Transverse colon (tissue), 4 donors: ENCODE measurements at places on chromosomes 6 and 20. TPM values are rescaled to one million over a fixed set of nuclear protein-coding genes. Genes with fewer than 3 reads are reported as not detected.

The ENPP5 gene
- 5.5 TPM for total RNA-seq

The L3MBTL3 gene
- total RNA-seq, result 57.6 TPM

GRCh38 chr6:126143761-126144251 is 157.5 kb downstream of the TRMT11 start:
- H3K27me3 ChIP-seq, result no peaks in the 10 kb centered on the region
- H3K4me1 ChIP-seq, result no peaks in the 10 kb centered on the region
- no peaks in the 10 kb centered on the region for H3K36me3 ChIP-seq
- H3K27ac ChIP-seq, result no peak overlapping the region

DNA sequence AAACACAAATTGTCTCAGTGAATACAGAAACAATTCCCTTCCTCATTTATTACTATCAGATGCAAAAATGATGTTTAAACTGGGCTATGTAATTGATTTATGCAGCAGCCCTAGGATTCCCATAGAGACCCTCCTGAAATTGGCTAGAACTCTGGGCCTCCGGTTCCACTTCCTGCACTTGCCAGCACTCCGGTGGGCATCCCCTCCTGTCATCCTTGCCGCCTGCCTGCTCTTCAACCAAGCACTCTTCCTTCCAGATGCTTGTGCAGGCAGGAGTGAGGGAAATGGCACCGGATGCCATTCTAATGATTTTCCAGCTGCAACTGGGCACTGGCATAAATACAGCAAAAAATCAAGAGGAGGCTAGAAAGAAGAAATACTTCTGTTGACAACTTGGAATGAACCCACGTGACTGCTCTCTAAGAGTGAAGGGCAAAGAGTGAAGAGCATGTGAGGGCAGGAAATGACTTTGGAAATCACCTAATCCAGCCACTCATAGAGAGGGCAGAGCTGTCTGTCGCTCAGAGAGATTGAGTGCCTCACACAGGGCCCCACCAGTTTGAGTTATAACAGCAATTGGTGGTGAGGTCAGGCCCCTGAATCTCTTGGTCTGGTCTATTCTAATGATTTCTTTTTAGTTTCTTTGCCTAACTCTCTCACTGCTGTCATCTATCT is 3.7 kb upstream of the NEDD9 start:
- no peaks in the 10 kb centered on the region for H3K27me3 ChIP-seq
- DNase-seq, result no peak
- no peak overlapping the region for H3K27ac ChIP-seq
- H3K4me1 ChIP-seq, result peaks cover 20% of the 10 kb centered on the region
- no peaks in the 10 kb centered on the region for H3K36me3 ChIP-seq

DNA sequence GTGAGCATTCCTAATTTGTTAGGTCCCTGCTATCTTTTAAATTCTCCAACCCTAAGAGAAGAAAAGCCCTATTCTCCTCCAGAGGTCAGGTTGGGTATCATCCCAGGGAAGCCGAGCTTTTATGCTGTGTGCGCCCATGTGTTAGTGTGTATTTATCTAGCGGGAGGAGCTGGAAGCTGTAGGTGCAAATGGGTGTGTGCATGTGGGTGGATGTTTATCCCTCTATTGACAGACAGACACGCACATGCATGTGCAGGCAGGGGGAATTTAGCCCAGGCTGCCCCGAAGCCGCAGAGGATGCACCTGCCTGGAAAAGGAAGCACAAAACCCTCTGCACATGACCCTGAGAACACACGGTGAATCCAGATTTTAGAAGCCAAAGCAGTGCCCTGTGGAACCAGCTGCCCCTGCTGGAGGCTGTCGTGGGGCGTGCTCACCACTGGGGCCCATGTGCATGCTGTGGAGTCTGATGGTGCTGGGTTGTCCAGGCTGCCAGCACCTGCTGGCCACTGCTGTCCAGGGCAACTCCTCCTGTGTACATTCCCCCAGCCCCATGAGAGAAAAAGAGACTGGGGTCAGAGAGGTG is 397.5 kb downstream of the TAF4 start:
- H3K27ac ChIP-seq, result no peak overlapping the region
- H3K27me3 ChIP-seq, result no peaks in the 10 kb centered on the region
- no peak for DNase-seq

- peaks cover 4% of the 10 kb centered on the region for H3K27me3 ChIP-seq
- H3K4me3 ChIP-seq, result no peak overlapping the region
- DNase-seq, result no peak
- H3K4me1 ChIP-seq, result no peaks in the 10 kb centered on the region
- no peak overlapping the region for H3K27ac ChIP-seq
Observed at GRCh38 chr20:59667131-59667530, 62.8 kb downstream of the PHACTR3 start.
